ENCODE measurements at places on chromosomes 12 and 14. TPM values are rescaled to one million over a fixed set of nuclear protein-coding genes. Genes with fewer than 3 reads are reported as not detected.
A peak's percentile ranks its signal among the peaks of the same experiment; 100 is the strongest.

- H3K36me3 ChIP-seq, result no peaks in the 10 kb centered on the region
- H3K4me1 ChIP-seq, result no peaks in the 10 kb centered on the region
- no peak overlapping the region for H3K27ac ChIP-seq
These were observed 447.4 kb downstream of the SLC16A7 start for GRCh38 chr12:60043236-60043635.

Gene DPPA3
- total RNA-seq, result not detected

Gene SERPINA12
- total RNA-seq, result not detected

GRCh38 chr12:57898308-57898970, 42.9 kb upstream of the ATP23 start:
- no peak for DNase-seq
- H3K4me1 ChIP-seq, result peaks cover 59% of the 10 kb centered on the region
- no peak overlapping the region for H3K4me3 ChIP-seq
- H3K36me3 ChIP-seq, result no peaks in the 10 kb centered on the region
- H3K27me3 ChIP-seq, result no peaks in the 10 kb centered on the region

Gene IQSEC3
- total RNA-seq, result 1.3 TPM

DNA sequence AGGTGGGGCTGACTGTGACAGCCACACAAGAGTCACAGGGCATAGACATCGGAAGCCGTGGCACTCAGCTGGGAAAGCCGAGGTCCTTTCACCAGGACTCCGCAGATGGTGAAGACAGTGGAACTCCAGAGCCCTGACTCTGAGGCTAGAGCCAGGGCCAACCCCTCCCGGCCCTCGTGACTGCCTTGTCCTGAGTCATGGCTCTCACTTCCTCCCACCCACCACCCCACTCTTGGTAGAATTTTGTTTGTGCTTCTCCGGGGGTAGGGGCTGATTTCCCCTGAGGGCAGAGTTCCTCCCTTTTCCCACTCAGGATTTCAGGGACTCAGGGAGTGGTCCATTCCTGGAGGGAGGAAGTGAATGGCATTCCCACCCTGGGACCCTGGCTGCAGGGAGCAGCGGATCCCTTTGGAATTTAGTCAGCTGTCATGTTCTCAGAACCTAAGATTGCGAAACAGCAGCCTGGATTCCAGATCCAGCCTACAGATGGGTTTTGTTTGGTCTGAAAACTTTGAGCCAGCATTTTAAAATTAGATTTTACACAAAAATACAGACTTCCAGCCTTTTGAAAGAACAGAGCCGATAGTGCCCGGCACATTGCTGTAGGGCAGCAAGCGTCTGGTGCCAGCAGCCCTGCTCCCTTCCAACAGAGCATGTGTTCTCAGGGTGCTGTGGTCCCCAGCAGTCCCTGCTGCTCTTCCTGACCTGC, 50.7 kb downstream of the TPCN1 start:
- peaks cover 21% of the 10 kb centered on the region for H3K4me1 ChIP-seq
- H3K27me3 ChIP-seq, result no peaks in the 10 kb centered on the region
- peak; percentile 52 for DNase-seq
- peak overlapping the region; percentile 51 for H3K27ac ChIP-seq
- H3K36me3 ChIP-seq, result peaks cover 64% of the 10 kb centered on the region

DNA sequence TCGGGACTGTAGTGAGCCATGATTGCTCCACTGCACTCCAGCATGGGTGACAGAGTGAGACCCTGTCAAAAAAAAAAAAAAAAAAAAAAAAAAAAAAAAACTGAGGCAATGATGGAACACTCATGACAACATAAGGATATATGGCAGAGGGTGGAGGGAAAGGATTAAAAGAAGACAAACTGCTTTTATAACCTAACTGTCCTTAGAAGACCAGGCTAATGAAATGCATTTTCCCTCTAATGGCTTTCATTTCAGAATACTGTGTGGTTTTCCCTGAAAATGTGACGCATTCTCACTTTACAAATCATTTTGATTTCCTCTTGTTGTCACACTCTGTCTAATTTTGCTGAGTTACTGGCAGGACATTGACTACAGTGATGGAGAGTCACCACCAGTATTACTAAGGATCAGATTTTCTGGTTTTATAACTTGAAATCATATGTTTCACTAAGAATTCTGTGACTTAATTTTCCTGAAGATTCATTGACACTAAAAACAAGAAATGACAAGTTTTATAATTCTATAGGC, 137.6 kb upstream of the SSTR1 start:
- no peaks in the 10 kb centered on the region for H3K27me3 ChIP-seq
- H3K36me3 ChIP-seq, result no peaks in the 10 kb centered on the region
- DNase-seq, result no peak
- H3K4me1 ChIP-seq, result no peaks in the 10 kb centered on the region

Gene PTPN6
- 31.5 TPM for total RNA-seq

DNA sequence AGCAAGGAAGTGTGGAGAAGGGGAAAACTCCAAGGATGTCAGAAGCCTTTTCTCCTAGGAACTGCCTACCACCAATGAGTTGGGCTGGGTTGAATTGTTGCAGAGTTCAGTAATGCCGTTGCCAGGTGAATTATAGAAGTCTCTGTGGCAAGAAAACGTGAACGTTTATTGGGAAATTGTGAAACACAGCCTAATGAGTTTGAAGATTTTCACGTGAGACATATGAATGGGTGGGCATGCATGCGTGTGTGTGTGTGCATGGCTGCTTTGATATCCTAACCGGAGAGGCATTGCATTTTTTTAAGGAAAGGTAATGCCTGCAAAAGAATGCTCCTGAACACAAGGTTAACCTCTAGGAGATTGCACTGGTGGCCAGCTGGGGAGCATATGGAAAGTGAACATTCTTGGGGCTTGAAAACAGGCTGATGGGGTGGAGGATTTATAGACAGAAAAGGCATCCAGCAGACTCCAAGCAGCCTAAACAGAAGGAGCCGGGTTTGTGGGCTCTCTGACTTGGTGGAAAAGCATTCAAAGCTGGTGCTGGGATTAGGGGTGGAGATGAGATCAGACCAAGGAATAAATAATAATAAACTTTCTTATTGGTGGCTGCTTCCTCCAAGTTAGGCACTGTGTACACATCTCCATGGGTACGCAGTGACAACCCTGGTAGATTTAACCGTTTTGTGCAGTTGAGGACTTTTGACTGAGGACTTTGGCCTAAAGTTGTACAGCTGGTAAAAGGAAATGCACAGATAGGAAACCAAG, 67.8 kb downstream of the NTF3 start:
- no peak overlapping the region for H3K27ac ChIP-seq
- no peaks in the 10 kb centered on the region for H3K36me3 ChIP-seq
- H3K27me3 ChIP-seq, result no peaks in the 10 kb centered on the region
- no peak overlapping the region for H3K4me3 ChIP-seq
- DNase-seq, result no peak

Gene BMP4
- total RNA-seq, result 10.4 TPM

GRCh38 chr12:93550748-93551611, 21.5 kb upstream of the SOCS2 start:
- no peak for DNase-seq
- no peaks in the 10 kb centered on the region for H3K4me1 ChIP-seq
- no peak overlapping the region for H3K27ac ChIP-seq
- no peak overlapping the region for H3K4me3 ChIP-seq

GRCh38 chr12:51406290-51406689, 15.1 kb upstream of the GALNT6 start:
- no peak overlapping the region for H3K4me3 ChIP-seq
- no peaks in the 10 kb centered on the region for H3K36me3 ChIP-seq
- H3K4me1 ChIP-seq, result no peaks in the 10 kb centered on the region
- H3K27me3 ChIP-seq, result no peaks in the 10 kb centered on the region

- no peak for DNase-seq
- H3K4me1 ChIP-seq, result no peaks in the 10 kb centered on the region
- H3K4me3 ChIP-seq, result no peak overlapping the region
- H3K27ac ChIP-seq, result no peak overlapping the region
These were observed 465.8 kb downstream of the CCER1 start for GRCh38 chr12:90489141-90489540.

Gene ACSM4
- not detected for total RNA-seq

- no peak overlapping the region for H3K27ac ChIP-seq
- H3K4me3 ChIP-seq, result no peak overlapping the region
- no peaks in the 10 kb centered on the region for H3K36me3 ChIP-seq
- DNase-seq, result peak; percentile 63
- H3K27me3 ChIP-seq, result no peaks in the 10 kb centered on the region
- H3K4me1 ChIP-seq, result no peaks in the 10 kb centered on the region
These were observed 42.4 kb upstream of the SGPP1 start for GRCh38 chr14:63770187-63770807.

GRCh38 chr14:54627540-54628363, 60.8 kb downstream of the SAMD4A start:
- H3K27ac ChIP-seq, result peak overlapping the region; percentile 62
- no peak overlapping the region for H3K4me3 ChIP-seq
- H3K36me3 ChIP-seq, result no peaks in the 10 kb centered on the region
- no peak for DNase-seq
- H3K4me1 ChIP-seq, result no peaks in the 10 kb centered on the region

GRCh38 chr14:68208626-68209317, 389.2 kb downstream of the RAD51B start:
- no peak for DNase-seq
- no peaks in the 10 kb centered on the region for H3K36me3 ChIP-seq
- H3K4me3 ChIP-seq, result no peak overlapping the region
- H3K4me1 ChIP-seq, result peaks cover 33% of the 10 kb centered on the region
- no peaks in the 10 kb centered on the region for H3K27me3 ChIP-seq

Gene MYH6
- total RNA-seq, result not detected

Gene PPFIA2
- 2.0 TPM for total RNA-seq

Gene ZBTB39
- total RNA-seq, result 6.8 TPM

Gene TESPA1
- 2.5 TPM for total RNA-seq

Gene HCAR2
- not detected for total RNA-seq

GRCh38 chr14:50008562-50008961, 107.8 kb downstream of the VCPKMT start:
- no peak overlapping the region for H3K4me3 ChIP-seq
- no peak for DNase-seq
- H3K4me1 ChIP-seq, result no peaks in the 10 kb centered on the region
- H3K36me3 ChIP-seq, result no peaks in the 10 kb centered on the region

- H3K27me3 ChIP-seq, result no peaks in the 10 kb centered on the region
- H3K27ac ChIP-seq, result peak overlapping the region; percentile 94
- DNase-seq, result peak; percentile 25
- no peaks in the 10 kb centered on the region for H3K36me3 ChIP-seq
These were observed 34.4 kb downstream of the WBP11 start for GRCh38 chr12:14768823-14769405.

GRCh38 chr12:47303995-47304560, 224.3 kb upstream of the AMIGO2 start:
- no peak overlapping the region for H3K27ac ChIP-seq
- H3K27me3 ChIP-seq, result no peaks in the 10 kb centered on the region
- no peaks in the 10 kb centered on the region for H3K4me1 ChIP-seq
- no peaks in the 10 kb centered on the region for H3K36me3 ChIP-seq

Gene RFX4
- 0.27 TPM for total RNA-seq

DNA sequence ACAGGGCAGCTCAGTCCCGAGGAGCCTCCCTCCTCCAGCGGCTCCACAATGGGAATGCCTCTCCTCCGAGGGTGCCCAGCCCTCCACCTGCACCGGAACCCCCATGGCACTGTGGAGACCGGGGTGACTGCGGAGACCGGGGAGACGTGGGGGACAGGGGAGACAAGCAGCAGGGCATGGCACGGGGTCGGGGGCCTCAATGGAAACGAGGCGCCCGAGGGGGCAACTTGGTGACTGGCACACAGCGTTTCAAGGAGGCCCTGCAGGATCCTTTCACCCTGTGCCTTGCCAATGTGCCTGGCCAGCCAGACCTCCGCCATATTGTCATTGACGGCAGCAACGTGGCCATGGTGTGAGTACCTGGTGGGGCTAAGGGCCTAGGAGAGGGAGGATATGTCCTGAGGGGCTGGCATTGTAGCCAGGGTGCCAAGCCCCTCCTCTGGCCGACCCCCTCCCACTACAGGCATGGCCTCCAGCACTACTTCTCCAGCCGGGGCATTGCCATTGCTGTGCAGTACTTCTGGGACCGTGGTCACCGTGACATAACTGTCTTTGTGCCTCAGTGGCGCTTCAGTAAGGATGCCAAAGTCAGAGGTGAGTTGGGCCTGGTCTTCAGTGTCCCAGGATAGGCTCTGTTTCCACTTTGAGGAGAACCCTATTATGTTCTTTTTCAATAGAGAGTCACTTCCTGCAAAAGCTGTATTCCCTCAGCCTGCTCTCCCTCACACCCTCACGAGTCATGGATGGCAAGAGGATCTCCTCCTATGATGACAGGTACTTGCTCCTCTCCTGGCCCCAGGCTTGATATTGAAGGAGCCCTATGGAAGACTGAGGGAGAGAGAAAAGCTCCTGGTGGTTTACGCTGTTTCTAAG, 2.7 kb downstream of the KHNYN start:
- DNase-seq, result no peak
- H3K36me3 ChIP-seq, result peaks cover 25% of the 10 kb centered on the region
- H3K4me1 ChIP-seq, result peaks cover 23% of the 10 kb centered on the region
- no peak overlapping the region for H3K4me3 ChIP-seq
- no peaks in the 10 kb centered on the region for H3K27me3 ChIP-seq

Gene SYNJ2BP
- total RNA-seq, result 44.9 TPM

DNA sequence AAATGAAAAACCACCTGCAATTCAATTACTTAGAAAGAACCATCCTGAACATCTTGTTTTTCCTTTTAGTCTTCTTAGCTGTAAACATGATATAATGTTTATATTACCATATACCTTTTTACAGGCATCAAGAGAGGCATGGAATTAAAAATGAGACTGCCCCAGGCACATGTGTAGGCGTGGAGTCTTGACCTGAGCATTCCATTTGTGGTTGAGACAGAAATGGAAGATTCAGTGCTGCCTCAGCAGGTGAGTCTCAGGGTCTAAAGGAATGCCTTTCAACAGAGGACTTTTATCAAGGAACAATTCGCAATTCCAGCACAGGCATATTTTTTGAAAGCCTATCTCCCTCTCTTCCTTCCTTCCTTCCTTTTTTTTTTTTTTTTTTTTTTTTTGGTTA, 8.0 kb upstream of the NANOGNB start:
- no peak overlapping the region for H3K27ac ChIP-seq
- no peaks in the 10 kb centered on the region for H3K36me3 ChIP-seq
- H3K4me1 ChIP-seq, result no peaks in the 10 kb centered on the region
- H3K27me3 ChIP-seq, result no peaks in the 10 kb centered on the region

Gene RAD51B
- total RNA-seq, result 16.4 TPM

- H3K4me3 ChIP-seq, result no peak overlapping the region
- no peak for DNase-seq
- H3K4me1 ChIP-seq, result no peaks in the 10 kb centered on the region
- H3K27me3 ChIP-seq, result no peaks in the 10 kb centered on the region
These were observed 1459.6 kb upstream of the TMEM132C start for GRCh38 chr12:126807312-126807865.
